ENCODE measurements at places on chromosomes 7 and 10.

GRCh38 chr7:11737723-11738122 lies 94.3 kb downstream of the THSD7A start:
- no peak for DNase-seq

DNA sequence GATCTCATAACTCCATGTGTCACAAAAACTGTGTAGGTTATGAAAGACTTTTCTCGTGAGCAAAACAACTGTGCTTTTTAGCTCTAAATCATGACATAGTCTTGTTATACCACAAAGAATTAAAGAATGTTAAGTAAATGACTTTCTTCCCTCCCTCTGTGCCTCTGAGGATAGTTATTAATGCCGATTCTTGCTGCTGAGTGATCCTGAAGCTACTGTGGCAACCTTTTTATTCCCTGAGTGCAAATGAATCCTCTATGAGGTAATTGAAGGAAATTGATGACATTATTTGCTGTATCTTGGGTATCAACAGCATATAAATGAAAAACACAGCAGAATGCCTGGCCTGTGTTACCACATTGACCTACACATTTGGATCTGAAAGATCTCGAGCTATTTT lies 142.2 kb upstream of the HDAC9 start:
- no peak for DNase-seq

GRCh38 chr7:99839287-99840021 lies 11.6 kb downstream of the CYP3A43 start:
- DNase-seq = no peak

- DNase-seq = no peak
Observed at GRCh38 chr10:62851442-62851841, 35.3 kb upstream of the EGR2 start.

GRCh38 chr10:12633776-12634620 lies 284.7 kb downstream of the CAMK1D start:
- DNase-seq = no peak

GRCh38 chr10:63236113-63236935 lies 103.2 kb downstream of the NRBF2 start:
- DNase-seq = no peak

GRCh38 chr7:121280656-121281055 lies 48.1 kb upstream of the WNT16 start:
- DNase-seq = no peak

- no peak for DNase-seq
Observed at GRCh38 chr7:91995391-91996105, 54.9 kb downstream of the AKAP9 start.
